MM.1S (cell line): ENCODE measurements at places on chromosomes 3 and 15.

DNA sequence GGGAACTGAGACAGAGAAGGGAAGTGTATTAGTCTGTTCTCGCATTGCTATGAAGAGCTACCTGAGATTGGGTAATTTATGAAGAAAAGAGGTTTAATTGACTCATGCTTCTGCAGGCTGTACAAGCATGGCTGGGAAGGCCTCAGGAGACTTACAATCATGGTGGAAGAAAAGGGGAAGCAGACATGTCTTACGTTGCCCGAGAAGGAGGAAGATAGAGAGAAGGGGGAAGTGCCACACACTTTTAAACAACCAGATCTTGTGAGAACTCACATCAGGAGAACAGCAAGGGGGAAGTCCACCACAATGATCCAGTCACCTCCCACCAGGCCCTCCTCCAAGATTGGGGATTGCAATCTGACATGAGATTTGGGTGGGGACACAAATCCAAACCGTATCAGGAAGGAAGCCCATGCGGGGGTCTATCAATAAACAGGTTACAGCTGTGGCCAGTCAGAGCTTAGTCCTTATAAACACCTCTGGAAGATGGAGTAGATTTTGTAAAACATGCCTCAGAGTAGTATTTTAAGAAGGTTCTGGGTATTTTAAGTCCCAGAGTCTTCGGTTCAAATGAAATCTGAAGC lies 153.9 kb downstream of the GHSR start:
- no peak for DNase-seq

DNA sequence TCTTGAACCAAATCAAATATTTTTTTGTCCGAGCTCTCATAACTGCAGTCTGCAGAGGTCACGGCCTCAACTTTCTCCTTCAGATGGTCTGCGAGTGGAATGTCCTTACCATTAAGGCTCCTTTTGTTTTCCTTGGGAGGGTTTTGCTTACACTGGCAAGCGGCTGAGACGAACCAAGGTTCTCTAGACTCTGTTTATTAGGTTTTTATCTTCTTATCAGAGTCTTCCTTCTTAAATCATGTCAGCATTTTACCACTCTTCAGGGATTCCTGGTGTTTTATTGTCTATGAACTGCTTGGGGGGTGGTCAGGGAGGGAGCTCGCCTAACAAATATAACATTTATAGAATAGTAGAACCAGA lies 773.7 kb upstream of the NR2F2 start:
- DNase-seq, result no peak

- DNase-seq, result peak; percentile 47
Measured at GRCh38 chr3:98812851-98813374, 49.8 kb downstream of the ST3GAL6 start.

GRCh38 chr3:23333633-23334032 lies 130.5 kb downstream of the UBE2E2 start:
- DNase-seq, result no peak

GRCh38 chr3:104291437-104291851 lies 1075.3 kb upstream of the ALCAM start:
- peak; percentile 52 for DNase-seq

DNA sequence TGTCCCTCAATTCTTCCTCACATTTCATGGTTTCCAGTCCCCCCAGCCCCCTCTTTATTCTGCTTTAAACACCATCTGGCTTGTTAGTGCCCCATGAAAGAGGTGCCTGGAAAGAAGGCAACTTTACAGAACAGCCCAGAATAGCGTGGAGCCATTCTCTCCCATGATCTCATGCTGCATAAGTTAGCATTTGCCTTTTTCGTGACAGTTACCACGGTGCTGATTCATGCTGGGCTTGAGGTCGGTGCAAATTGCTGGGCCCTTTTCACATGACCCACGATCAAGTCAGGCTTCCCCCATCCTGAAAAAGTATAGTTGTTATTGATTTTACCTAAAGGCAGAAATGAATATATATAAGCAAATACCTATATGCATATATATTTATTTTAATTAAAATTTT lies 29.6 kb downstream of the SQOR start:
- DNase-seq, result no peak

GRCh38 chr3:177251755-177252154 lies 54.5 kb upstream of the TBL1XR1 start:
- DNase-seq, result no peak

DNA sequence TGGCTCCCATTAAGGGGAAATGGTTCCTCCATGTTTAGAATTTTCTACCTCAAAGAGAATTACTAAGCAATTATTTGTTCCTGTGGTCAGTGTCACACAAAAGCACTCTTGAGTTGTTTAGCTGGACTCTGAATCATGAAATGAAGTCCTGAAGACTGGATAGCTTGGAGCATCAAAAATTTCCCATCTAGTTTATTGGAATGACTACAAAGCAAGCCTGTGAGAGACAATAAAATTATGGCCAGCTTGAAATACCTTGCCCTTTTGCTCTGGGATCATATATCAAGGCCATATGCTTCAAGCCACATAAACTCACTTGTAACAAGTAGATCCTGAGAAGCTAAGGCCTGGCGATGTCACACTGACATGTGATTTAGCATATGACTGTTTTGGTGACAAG lies 292.3 kb downstream of the TIGIT start:
- no peak for DNase-seq
